Parietal lobe (tissue), 2 donors: ENCODE measurements at places on chromosomes 3 and 15. TPM values are rescaled to one million over a fixed set of nuclear protein-coding genes. Genes with fewer than 3 reads are reported as not detected.

Gene TMEM108
- 54.1 TPM for total RNA-seq

Gene IL17RE
- 0.31 TPM for total RNA-seq

Gene EXD1
- total RNA-seq: 0.63 TPM

Gene NMD3
- 75.7 TPM for total RNA-seq

Gene RPL39L
- 13.5 TPM for total RNA-seq

Gene GOLGA6L7
- not detected for total RNA-seq
